ENCODE measurements at places on chromosomes 7 and 10. TPM values are rescaled to one million over a fixed set of nuclear protein-coding genes. Genes with fewer than 3 reads are reported as not detected.

DNAH11 gene
- total RNA-seq: 0.32 TPM

KLF14 gene
- not detected for total RNA-seq

CADPS2 gene
- total RNA-seq: 15.2 TPM

LIPK gene
- total RNA-seq: not detected

BAMBI gene
- 3.1 TPM for total RNA-seq

ENTPD1 gene
- 4.5 TPM for total RNA-seq

LLCFC1 gene
- not detected for total RNA-seq

ASB10 gene
- not detected for total RNA-seq

CCDC172 gene
- not detected for total RNA-seq

ANXA8 gene
- not detected for total RNA-seq

DNA sequence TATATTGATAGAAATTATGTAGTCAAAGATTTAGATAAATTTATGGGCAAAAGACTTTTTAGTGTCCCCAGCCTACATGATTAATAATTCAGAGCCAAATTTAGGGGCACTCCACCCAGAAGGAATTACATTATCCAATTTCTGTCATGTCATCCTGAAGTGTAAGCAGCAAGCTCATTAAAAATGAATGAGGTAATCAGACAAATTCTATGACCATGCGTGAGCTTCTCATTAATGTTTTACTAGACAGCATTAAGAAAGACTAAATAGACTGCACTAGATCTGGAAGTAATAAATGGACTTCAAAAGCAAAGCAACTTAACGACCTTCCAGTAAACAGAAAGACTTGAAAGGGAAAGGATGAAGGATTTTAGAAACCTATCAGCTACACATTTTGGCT lies 22.7 kb upstream of the TRUB1 start:
- no peak for DNase-seq

GRCh38 chr7:92460109-92460508 lies 12.8 kb downstream of the GATAD1 start:
- DNase-seq: no peak

- no peak for DNase-seq
Measured at GRCh38 chr10:73042130-73042529, 54.5 kb downstream of the P4HA1 start.

- DNase-seq: no peak
Measured at GRCh38 chr10:60461688-60462087, 72.0 kb upstream of the ANK3 start.

- DNase-seq: no peak
Measured at GRCh38 chr10:21808550-21808949, 195.0 kb downstream of the DNAJC1 start.

DNA sequence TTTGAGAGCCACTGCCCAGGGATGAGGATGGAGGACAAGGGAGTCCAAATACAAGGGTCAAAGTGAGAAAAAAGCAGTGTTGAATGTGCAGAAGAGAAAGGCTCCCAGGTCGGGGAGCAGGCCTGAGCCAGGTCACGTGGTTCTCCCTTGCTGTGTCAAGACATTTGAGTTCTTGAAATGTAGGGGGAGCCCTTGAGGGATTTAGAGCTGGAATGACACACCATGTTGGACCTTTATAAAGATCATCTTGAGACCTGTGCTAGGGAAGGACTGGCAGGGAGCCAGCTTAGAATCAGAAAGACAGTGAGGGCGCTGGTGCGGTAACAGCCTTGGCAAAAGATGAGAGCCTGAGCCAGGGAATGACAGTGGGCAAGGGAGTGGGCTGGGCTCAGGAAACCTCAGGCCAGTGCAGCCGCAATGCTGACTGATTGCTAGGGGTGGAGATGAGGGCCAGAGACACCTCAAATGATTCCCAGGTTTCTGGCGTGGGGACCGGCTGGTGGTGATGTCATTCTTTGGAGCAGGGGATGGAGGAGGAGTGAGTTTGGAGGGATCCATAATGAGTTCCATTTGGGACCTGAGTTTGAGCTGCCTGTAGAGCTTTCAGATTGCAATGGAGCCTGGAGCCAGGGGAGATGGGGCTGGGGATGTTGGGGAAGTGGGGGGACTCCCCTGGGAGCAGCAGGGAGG lies 120.1 kb downstream of the PTPN20 start:
- DNase-seq: no peak

- DNase-seq: peak; percentile 72
Measured at GRCh38 chr10:132447446-132448247, 50.6 kb downstream of the PWWP2B start.

GRCh38 chr7:111747718-111748117 lies 185.4 kb upstream of the IMMP2L start:
- DNase-seq: no peak

DNA sequence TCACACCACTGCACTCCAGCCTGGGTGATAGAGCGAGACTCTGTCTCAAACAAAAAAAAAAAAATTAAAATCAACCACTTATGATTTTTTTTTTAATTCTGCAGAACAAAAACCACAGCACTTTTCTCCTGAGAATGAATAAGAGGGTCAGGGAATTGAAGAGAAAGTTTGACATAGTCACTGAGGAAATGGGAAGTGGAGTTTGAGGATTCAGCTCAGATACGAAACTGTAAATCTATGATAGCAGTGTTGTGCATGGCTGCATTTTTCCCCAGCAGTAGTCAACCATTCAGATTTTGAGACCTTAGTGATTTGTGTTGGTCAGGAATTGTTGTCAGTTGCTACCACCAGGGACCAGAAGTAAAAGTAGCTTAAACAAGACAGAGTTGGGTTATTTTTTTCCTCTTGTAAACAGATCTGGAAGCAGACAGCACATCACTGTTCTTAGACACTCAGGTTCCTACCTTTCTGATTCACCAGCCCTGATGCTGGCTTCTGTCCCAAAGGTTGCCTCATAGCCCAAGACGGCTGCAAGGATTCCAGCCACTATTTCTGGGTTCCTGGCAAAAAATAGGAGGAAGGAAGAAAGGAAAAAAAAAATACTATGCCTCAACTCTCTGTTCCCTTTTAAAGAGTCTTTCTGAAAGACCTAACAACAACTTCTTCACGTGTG lies 20.1 kb downstream of the PILRA start:
- DNase-seq: no peak

DNA sequence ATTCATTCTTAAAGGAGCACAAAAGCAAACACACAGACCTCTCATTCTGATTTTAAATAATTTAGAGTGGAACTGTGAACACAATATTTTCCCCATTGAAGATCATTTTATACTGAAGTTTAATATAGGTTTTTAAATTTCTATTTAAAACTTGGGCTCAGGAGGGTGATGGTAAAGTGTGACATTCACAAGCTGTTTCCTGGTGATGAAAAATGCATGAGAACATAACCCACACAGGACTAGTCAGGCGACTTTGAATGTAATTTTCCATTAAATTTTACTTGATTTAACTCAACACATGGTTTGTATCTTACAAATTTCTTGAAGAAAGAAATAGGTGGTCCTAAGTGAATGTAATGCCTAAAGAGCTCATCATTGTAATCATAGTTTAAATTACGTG lies 143.6 kb downstream of the CDK14 start:
- no peak for DNase-seq

DNA sequence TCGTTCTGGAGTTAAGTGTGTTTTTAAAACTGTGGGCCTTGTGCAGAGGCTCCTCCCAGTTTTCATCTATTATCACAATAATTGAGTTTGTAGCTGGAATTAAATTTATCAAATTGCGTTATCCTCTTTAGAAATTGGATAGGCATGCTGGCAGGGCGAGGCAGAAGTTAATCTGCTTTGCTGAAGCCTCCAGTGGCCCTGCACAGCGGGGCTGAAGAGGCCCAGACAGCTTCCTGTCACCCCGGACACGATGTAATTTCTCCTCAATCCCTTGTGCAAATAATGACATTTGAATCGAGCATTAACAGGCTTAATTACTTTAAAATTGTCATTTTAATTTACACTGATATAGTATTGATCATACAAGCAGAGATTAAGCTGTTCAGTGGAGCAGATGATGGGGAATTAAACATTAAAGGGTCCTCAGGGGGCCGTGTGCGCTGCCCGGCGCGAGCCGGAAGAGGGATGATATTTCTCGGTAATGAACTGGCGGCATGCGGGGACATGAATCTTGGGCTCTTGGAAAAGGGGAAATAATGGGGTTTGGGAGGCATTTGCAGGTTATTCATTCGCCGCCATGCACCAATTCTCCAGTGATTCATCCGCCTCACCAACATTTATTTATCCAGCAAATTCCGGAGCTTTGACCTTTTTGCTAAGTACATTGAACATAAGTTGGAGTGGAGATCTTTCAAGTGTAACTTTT lies 118.5 kb downstream of the NKX6-2 start:
- no peak for DNase-seq

- DNase-seq: no peak
Measured at GRCh38 chr10:106920538-106920937, 244.0 kb downstream of the SORCS1 start.

- no peak for DNase-seq
Measured at GRCh38 chr10:60283397-60283796, 106.3 kb downstream of the ANK3 start.

- peak; percentile 96 for DNase-seq
Measured at GRCh38 chr7:138460176-138460648, at the start of gene TRIM24. Gene TRIM24, plus strand, starts transcription at chr7:138460259. Its CDS starts 290 bp downstream, at chr7:138460549.

- peak; percentile 46 for DNase-seq
Measured at GRCh38 chr10:72688208-72688651, 3.7 kb upstream of the MCU start.

- DNase-seq: no peak
Measured at GRCh38 chr10:34437906-34438305, 377.2 kb downstream of the PARD3 start.

- DNase-seq: no peak
Measured at GRCh38 chr10:31745612-31746376, 182.8 kb downstream of the ARHGAP12 start.

- DNase-seq: peak; percentile 77
Measured at GRCh38 chr10:88582806-88583583, at the start of gene RNLS. Gene RNLS, minus strand, starts transcription at chr10:88583318.

DNA sequence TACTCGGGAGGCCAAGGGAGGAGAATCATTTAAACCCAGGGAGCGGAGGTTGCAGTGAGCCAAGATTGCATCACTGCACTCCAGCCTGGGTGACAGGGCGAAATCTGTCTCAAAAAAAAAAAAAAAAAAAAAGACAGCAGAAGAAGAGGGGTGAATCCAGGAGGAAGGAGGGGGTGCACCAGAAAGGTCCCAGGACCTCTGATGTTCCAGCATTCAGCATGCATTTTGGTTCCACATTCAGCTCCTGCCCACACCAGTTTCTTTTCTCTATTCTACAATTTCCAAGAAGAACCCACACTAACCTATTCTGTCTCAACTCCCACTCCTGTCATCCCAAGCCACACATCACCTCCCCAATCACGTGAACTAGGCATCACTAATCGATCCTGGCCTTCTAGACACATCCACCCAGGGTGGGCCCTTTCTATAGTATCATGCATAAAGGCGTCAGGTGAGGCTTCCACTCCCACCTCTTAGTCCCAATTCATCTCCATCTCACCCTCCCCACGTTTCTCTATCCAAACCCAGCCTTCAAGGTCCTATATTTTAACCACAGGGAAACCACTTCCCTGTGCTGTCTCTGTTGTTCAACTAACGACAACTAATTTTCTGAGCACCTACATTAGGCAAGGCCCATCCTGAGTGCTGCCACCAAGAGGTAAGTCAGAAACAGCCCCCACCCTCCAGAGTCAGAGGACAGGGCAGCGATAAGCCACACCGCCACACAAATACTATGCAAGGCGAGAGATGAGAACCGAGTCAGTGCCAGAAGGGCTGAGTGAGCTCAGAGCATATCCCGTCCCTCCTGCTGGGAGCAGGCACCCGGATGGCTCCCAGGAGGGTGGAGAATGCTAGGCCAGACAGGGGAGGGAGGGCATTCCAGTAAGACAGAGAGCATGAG lies 2.2 kb downstream of the ANXA11 start:
- peak; percentile 75 for DNase-seq

GRCh38 chr7:115319541-115319940 lies 397.6 kb downstream of the MDFIC start:
- no peak for DNase-seq

- DNase-seq: no peak
Measured at GRCh38 chr7:111356941-111357340, 205.4 kb downstream of the IMMP2L start.

DNA sequence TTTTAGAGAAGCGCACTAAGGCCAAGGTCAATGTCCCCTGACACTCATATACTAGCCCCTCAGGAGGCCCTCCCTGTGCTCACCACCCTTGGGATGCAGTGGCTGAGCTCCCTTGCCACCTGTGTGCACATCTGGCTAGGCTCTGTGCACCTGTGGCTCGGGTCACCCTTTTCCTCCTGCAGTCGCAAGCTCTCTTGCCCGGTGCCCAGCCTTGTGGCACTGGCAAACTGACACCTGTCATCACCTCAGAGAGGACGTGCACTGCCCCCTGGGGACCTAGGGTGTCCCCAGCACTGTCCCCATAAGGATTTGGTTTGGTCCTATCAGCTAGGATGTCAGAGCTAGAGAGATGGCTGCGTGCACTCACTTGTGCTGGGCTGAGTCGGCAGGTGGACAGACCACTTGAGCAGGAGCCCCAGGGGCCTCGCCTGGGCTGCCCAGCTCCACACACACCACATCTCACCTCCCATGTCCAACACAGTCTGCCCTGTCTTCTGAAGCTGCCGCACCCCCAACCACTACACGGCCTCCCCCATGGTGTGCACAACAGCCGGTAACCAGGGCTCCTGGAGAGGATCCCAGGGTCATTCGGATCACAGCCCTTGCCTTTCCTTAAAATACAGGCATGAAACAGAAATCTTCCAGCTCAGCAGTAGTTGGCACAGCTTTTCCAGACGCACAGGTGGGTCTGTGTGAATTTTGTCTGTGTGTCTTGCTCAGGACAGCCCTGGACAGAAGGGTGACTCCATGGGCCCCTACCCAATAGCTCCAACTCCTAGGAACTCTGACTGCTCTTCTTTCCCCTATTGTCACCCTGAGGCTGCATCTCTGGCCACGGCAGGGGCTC lies 111.0 kb downstream of the GRID1 start:
- peak; percentile 11 for DNase-seq

DNA sequence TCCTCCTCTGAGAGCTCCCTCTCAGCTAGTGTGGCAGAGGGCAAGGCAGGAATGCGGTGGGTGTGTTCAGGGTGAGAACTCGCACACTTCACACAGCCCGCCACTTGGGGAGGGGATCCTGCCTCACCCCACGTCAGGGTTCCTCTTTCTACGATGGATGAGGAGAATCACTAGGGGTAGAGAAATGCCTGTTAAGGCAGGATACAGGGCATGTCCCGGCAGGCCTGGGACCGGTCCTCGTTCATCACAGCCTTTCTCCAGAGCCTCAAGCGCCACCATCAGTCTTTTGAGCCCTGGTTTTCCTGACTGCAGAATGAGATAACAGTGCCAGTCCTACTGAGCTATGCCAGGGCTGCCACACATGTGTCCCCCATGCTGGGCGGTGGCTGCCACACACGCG lies 546.7 kb upstream of the ADARB2 start:
- DNase-seq: no peak

GRCh38 chr10:128091636-128092210 lies 34.5 kb downstream of the MKI67 start:
- DNase-seq: no peak

- DNase-seq: no peak
Measured at GRCh38 chr7:30950197-30950596, 13.6 kb upstream of the GHRHR start.

GRCh38 chr10:113802997-113803396 lies 50.9 kb downstream of the DCLRE1A start:
- no peak for DNase-seq

Data from colonic mucosa (tissue), 4 donors.